ENCODE measurements at places on chromosomes 3 and 15.

DNA sequence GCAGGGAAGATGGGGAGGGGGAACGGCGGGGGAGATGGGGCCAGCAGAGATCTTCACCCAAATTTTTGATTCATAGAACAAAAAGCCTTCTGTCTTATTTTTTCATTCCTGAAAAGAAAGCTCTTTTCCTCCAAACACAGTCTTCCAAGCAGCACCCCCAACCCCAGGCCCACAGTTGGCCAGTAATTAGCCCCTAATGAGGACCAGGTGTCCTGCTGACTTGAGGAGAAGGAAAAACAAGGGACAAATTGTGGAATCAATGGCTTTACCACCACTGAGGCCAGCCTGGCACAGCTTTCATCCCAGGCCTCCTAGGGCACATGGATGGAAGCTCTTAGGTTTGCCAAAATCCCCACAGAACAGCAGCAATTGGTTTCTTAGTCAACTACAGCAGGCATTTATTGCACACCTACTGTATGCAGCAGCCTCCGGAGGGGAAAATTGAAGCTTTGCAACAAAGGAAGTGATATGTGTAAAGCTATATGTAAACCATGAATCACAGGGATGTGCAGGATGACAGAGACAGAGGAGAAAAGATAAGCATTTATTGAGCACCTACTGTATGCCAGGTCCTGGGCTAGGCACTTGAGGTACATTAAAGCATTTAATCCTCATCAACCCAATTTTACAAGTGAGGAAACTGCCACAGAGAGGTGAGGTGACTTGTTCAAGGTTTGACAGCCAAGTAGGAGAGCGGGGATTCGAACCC lies 199.5 kb downstream of the TBC1D2B start:
- no peak for DNase-seq

DNA sequence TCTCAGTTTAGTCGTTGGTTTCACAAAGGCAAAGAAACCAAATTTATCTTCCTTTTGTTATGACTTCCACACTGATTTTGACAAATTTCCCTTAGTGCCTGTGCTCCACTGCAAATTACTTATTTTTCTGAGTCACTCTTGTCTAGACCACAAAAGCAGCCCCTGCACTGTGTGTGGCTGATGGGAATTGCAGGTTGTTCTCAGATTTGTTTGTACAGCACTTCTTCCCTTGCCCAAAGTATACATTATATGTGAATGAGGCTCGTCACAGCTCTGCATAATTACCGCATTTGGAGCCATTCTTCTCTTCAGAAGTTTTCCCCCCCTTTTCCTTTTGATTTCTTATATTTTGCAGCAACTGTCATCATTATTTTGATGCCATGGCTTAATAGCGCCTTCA lies 354.2 kb upstream of the IL12A start:
- DNase-seq = no peak

DNA sequence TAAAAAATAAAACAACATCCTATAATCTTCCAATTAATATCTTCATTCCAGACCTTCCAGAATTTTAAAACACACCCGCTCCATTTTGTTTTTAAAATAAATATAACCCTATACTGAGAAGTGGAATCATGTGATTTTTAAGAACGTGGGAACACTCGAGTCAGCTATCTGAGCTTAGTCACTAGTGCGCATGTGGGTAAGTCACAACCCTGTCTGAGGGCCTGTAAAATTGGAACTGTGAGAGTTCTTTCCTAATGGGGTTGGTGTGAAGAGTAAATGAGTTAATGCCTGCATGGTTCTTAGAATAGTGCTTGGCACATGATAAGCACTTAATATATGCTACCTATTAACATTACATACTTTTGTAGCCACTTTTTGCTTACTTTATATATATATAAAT lies 19.9 kb upstream of the POLR2M start:
- DNase-seq = no peak

GRCh38 chr3:52022323-52023100 lies 26.8 kb upstream of the RPL29 start:
- no peak for DNase-seq

GRCh38 chr3:19052874-19053273 lies 95.4 kb upstream of the KCNH8 start:
- DNase-seq = no peak

DNA sequence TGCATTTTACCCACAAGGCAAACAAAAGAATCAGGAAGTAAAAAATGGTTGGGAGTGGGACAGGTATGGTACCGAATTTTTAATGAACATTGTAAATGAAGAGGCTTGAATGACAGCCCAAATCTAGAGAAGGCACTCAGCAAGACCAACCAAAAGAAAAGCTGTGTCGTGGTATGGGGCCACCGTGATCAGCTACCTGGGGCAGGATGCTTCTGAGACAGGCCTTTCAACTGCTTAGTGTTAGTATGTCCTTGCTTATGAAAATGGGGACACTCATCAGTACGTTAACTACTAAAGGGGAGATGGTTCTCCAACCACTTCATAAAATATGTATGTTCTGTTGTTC lies 228.7 kb upstream of the ST8SIA2 start:
- no peak for DNase-seq

DNA sequence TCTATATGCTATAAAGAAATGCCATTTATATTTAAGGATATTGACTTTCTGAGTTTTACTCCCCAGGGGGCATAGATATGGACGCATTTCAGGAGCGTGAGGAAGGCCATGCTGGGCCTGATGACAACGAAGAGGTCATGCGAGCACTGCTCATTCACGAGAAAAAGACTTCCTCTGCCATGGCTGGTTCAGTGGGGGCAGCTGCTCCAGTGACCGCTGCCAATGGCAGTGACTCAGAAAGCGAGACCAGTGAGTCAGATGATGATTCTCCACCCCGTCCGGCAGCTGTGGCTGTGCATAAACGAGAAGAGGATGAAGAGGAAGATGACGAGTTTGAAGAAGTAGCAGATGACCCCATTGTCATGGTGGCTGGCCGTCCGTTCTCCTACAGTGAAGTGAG lies 38.4 kb downstream of the GTF2E1 start:
- DNase-seq = no peak

GRCh38 chr3:120171134-120171873 lies 77.1 kb upstream of the GSK3B start:
- no peak for DNase-seq

DNA sequence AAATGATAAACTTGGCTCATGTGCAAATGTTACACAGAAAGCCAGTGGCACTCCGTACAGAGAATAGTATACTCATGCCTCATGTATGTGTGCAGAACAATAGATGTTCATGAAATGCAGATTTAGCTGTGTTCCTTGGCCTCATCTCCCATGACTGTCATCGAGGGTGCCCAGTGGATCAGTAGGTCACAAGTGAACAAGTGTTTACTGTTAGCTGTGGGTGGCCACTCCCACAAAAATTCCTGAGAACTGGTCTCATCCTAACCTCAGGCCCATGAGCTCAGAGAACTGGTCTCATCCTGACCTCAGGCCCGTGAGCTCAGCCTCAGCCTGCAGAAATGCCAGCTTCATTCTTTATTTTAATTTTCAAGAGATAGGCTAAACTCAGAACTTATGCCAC lies 124.1 kb downstream of the GADL1 start:
- no peak for DNase-seq

DNA sequence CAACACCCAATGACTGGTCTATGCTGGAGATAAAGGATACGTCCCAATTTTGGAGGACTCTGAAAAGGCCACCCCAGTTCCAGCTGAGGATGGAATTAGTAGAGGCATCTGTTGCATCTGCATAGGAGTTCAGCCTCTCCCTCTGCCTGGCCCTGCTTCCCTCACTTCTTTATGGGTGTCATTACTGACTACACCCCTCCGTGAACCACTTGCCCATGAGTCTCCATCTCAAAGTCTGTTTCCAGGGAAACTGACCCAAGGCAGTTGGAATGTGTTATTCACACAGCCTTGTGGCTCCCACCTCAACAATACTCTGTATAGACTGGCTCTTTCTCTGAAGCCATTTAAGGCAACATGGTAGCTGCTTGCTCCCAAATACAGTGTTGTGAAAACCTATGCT lies 21.4 kb upstream of the PCOLCE2 start:
- no peak for DNase-seq

GRCh38 chr3:156017352-156018030 lies 102.9 kb upstream of the KCNAB1 start:
- DNase-seq = no peak

GRCh38 chr15:89556413-89557262 lies 18.6 kb upstream of the TICRR start:
- DNase-seq = peak; percentile 24

- DNase-seq = peak; percentile 50
These were observed 40.8 kb downstream of the ZBTB11 start for GRCh38 chr3:101635954-101636798.

DNA sequence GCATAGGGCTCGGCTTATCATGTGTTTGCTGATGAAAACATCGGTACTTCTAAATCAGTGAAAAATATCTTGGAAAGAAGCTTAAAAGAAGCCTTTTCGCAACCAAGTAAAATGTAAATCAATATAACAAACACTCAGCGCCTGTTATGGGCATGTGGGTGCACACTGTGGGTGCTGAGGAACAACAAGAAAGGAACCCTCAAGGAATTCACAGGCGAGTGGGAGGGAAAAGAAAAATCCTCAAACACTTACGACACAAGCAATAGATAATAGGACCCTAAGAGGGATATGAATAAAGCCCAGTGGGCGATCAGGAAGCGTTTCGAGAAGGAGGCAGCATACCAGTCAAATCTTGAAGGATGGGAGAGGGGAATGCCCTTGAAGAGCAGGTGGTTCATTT lies 21.9 kb downstream of the GLDN start:
- DNase-seq = no peak

DNA sequence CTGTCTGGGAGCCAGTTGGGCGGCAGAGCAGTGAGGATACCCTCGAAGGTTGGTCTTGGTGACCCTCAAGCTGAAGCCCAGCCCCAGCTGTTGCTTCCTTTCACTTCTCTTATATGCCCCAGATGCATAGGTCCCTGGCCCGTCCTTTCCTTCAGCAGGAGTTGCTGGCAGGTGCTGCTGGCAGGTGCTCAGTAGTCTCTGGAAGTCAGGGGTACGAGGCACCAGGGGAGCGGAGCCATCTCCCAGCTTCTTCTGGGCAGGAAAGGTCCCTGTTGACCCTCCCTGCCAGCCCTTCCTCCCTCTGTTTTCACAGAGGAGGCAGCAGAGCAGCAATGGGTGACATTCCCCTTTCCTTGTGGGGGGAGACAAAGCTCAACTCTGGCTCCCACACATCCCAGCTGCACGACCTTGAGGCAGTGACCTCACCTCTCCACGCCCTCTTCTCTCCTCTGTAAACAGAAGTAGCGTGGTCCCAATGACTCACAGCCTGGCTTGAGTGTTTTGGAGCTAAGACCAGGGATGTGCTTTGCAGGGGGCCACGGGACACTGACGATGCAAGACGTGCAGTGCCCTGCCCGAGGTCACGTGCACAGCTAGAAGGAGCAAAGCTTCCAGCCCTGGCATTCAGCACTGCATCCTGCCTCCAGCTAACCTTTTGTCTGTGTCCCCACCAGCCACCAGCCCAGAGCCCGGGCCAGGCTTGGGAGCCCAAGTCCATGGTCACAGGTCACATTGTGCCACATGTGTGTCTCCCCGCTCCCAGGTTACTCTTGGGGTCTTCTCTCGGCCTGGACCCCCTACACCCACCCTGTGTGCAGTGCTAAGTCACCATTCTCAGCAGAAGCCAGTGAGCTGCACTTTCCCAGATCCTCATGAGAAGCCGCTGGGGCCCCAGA lies 49.7 kb downstream of the SLC6A6 start:
- no peak for DNase-seq

DNA sequence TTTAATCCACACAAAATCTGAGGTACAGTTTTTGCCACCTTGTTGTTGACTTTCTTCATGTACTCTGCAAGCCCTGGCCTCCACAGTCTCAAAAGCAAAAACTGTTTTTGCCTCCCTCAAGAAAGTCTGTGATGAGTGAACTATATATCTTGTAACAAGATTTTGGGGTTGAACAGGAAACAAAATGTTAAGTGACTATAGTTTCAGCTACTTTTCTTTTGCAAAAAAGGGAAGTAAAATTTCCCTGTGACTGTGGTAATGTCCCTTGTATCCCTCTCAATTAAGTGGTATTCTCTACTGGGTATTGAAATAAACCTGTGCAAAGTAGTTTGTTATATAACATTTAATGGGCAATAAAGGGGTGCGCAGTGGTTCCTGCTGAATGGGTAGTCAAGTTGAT lies 21.3 kb upstream of the SCAANT1 start:
- DNase-seq = no peak

DNA sequence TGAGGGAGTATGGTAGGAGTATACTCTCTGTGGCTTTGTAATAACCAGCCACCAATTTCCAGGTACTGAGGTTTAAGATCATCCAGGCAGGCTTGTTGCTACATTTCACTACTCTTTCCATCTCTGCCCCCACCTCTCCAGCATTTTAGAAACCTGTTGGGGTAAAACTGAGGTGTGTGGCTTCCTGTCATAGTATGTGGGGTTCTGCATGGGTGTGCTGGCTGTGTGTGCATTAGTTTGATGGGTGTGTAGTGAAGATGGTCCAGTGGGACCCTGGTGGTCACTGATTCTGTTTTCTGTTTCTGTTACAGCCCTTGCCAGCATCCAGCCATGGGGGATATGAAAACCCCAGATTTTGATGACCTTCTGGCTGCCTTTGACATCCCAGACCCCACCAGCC lies 34.0 kb downstream of the ZNF592 start:
- no peak for DNase-seq

DNA sequence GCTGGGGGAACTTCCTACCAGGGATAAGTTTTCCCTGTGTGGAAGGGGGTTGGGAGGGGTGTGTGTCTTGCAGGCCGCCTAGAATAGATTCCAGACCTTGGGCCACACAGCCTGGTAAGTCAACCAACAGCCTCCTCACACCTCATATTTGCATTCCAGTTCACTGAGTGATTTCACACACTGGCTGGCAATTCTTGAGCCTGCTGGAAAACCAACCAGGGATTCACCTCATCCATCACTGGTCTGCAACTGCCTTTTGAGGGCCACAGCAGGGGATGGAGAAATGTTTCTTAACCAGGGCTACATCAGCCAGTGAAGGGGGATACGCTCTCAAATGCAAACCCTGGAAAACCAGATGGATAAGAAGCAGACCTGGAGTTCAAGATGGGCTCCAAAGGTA lies 2.0 kb downstream of the FSTL1 start:
- no peak for DNase-seq

GRCh38 chr15:67253549-67254237 lies 768 bp downstream of the AAGAB start:
- DNase-seq = no peak

DNA sequence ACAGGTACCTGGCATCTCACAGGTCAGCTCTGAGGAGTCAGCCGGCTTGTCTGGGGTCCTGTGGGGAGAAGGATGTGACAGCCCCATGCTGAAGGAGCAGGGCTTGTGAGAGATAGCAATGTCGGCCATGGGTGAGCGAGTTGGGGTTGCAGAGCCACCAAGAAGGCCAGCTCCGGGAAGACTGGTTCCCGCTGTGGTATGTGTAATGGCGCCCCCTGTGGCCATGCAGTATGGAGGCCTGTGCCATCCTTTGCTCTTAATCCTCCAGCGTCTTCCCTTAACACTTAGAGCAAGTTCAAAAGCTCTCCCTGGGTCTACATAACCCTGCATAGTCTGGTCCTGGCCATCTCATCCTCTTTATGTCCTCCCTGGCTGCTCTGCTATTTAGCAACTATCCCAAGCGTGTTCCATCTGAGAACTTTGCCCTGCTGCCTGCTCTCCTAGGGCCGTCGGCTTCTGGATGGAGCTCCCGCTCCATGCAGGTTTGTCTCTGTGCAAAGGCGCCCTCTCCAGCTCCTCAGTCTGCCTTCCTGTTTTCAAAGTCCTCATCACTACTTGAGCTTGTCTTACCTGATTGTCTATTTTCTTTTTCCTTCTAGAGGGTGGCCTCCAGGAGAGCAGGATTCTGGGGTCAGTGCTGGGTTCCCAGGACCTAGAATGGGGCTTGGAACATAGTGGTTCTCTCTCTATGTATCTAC lies 40.8 kb upstream of the IQCF6 start:
- DNase-seq = no peak

GRCh38 chr15:87614704-87615103 lies 641.8 kb downstream of the NTRK3 start:
- DNase-seq = no peak
